Fibroblast of lung (primary cell): ENCODE measurements at places on chromosomes 13 and 19. TPM values are rescaled to one million over a fixed set of nuclear protein-coding genes. Genes with fewer than 3 reads are reported as not detected.
A peak's percentile ranks its signal among the peaks of the same experiment; 100 is the strongest.

SLC17A7 gene
- 0.33 TPM in 1 of 2 replicates, not detected in the other for total RNA-seq

SWSAP1 gene
- total RNA-seq = 0.50 and 0.51 TPM in 2 replicates

SIGLEC12 gene
- total RNA-seq = not detected in 2 replicates

GFY gene
- not detected in 2 replicates for total RNA-seq

SLAIN1 gene
- total RNA-seq = 1.3 and 2.6 TPM in 2 replicates

LYPD3 gene
- total RNA-seq = 0.50 and 0.51 TPM in 2 replicates

FFAR1 gene
- total RNA-seq = not detected in 2 replicates

POGLUT2 gene
- total RNA-seq = 11.7 and 14.6 TPM in 2 replicates

F2RL3 gene
- total RNA-seq = under 0.01 TPM in 1 of 2 replicates, not detected in the other

DNA sequence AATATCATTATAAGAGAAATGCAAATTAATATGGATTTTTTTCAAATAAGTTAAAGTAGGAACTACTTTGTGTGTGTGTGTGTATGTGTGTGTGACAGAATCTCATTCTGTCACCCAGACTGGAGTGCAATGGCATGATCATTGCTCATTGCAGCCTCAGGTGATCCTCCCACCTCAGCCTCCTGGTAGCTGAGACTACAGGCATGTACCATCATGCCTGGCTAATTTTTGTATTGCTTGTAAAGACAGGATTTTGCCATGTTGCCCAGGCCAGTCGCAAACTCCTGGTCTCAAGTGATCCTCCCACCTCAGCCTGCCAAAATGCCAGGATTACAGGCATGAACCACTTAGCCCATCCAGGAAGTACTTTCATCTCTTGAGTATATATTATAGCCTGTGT lies 3.2 kb upstream of the ERVV-2 start:
- H3K4me1 ChIP-seq = no peaks in the 10 kb centered on the region
- no peak for DNase-seq
- no peaks in the 10 kb centered on the region for H3K27me3 ChIP-seq
- H3K4me3 ChIP-seq = no peak overlapping the region
- no peaks in the 10 kb centered on the region for H3K36me3 ChIP-seq

- no peaks in the 10 kb centered on the region for H3K27me3 ChIP-seq
- no peaks in the 10 kb centered on the region for H3K4me1 ChIP-seq
- H3K27ac ChIP-seq = no peak overlapping the region
- H3K4me3 ChIP-seq = no peak overlapping the region
Observed at GRCh38 chr19:33408538-33409434, 35.3 kb downstream of the CEBPG start.

- peaks cover 39% of the 10 kb centered on the region for H3K36me3 ChIP-seq
- H3K27me3 ChIP-seq = no peaks in the 10 kb centered on the region
- peaks cover 17% of the 10 kb centered on the region for H3K4me1 ChIP-seq
- no peak overlapping the region for H3K4me3 ChIP-seq
- peak; percentile 87 for DNase-seq
Observed at GRCh38 chr19:12952488-12953137, 4.4 kb downstream of the GADD45GIP1 start.

- peak overlapping the region; percentile 99 for H3K4me3 ChIP-seq
- peak overlapping the region; percentile 69 for H3K27ac ChIP-seq
- H3K27me3 ChIP-seq = no peaks in the 10 kb centered on the region
- no peak for DNase-seq
- H3K4me1 ChIP-seq = peaks cover 2% of the 10 kb centered on the region
- no peaks in the 10 kb centered on the region for H3K36me3 ChIP-seq
Observed at GRCh38 chr19:36686365-36687213, 823 bp upstream of the ZNF567 start.

GRCh38 chr19:15109768-15110417 lies 2.7 kb downstream of the SYDE1 start:
- peaks cover 14% of the 10 kb centered on the region for H3K4me1 ChIP-seq
- H3K27me3 ChIP-seq = no peaks in the 10 kb centered on the region
- no peak for DNase-seq
- H3K27ac ChIP-seq = no peak overlapping the region

DNA sequence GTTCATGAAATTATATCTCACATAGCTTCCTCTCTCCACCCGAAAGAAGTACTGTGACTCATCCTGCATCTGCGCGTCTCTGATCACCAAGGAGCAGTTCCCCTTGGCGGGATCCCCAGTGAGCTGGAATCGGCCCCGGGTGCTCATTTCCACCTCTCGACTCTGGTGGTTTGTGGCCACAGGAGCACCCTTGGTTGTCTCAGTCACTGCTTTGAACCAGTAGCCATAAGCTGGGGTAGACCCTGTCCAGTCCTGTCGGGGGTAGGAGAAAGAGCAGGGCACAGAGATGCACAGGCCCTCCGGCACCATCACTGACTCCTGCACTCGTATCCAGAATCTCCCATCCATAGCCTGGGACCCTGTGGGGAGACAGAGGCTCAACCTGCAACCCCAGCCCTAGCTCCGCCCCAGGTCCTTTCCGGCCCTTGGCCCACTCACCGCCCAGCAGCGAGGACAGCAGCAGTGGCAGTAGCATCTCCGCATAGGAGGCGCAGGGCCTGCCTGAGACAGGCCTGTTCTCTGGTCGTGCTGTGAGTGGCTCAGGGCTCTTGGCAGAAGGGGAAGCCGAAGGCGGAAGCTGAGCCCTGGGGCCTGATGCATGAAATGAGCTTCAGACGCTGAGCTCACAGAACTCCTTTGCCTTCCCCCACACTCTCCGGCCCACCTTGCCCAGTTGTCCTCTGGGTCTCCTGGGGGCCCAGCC lies at the start of gene SIGLEC10:
SIGLEC10 (minus strand) TSS at position 536 of the 703 bp plus-strand sequence; CDS start at position 475, 61 bp downstream.
- H3K4me3 ChIP-seq = no peak within 1 kb of the TSS
- no peaks in the 10 kb centered on the region for H3K36me3 ChIP-seq
- H3K4me1 ChIP-seq = no peaks in the 10 kb centered on the region
- no peak for DNase-seq
- no peak within 1 kb of the TSS for H3K27ac ChIP-seq

DNA sequence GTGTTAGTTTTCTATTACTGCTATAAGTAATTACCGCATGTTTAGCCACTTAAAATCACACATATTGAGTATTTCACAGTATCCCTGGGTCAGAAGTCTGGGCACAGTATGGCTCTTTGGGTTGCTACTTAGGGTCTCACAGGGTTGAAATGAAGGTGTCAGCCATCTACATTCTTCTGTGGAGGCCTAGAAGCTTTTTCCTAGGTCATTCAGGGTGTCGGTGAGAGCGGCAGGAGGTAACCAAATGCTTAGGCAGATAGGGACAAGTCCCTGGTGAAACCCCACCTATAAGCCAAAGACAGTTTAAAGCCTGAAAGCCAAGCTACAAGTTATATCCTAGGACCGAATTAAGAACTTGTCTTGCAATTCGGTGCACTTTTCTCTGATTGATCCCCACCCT lies 856.7 kb downstream of the PCDH17 start:
- DNase-seq = no peak
- H3K4me3 ChIP-seq = no peak overlapping the region
- no peaks in the 10 kb centered on the region for H3K27me3 ChIP-seq
- no peaks in the 10 kb centered on the region for H3K4me1 ChIP-seq
- no peak overlapping the region for H3K27ac ChIP-seq

GRCh38 chr19:12779162-12779993 lies 4.0 kb upstream of the HOOK2 start:
- no peaks in the 10 kb centered on the region for H3K36me3 ChIP-seq
- peak overlapping the region; percentile 94 for H3K27ac ChIP-seq
- H3K4me1 ChIP-seq = peaks cover 46% of the 10 kb centered on the region
- peak; percentile 93 for DNase-seq
- peak overlapping the region; percentile 70 for H3K4me3 ChIP-seq

- peak; percentile 41 for DNase-seq
- H3K27me3 ChIP-seq = no peaks in the 10 kb centered on the region
- H3K36me3 ChIP-seq = peaks cover 6% of the 10 kb centered on the region
- H3K4me3 ChIP-seq = peak overlapping the region; percentile 88
- peak overlapping the region; percentile 78 for H3K27ac ChIP-seq
Observed at GRCh38 chr13:110714797-110715394, 1.4 kb downstream of the ING1 start.

DNA sequence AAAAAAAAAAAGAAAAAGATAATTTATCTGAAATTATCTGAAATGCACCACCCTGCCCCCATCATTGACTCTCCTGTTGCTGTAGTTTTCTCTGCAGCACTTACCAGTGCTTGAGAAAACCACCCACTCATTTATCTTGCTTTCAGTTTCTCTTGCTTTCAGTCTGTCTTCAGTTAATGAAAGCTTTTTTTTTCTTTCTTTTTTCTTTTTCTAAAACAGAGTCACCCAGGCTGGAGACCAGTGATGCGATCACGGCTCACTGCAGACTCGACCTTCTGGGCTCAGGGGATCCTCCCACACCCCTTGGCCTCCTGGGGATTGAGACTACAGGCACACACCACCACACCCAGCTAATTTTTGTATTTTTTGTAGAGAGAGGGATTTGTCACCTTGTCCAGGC lies 4.3 kb upstream of the ACP5 start:
- peaks cover 3% of the 10 kb centered on the region for H3K27me3 ChIP-seq
- H3K27ac ChIP-seq = no peak overlapping the region
- H3K4me1 ChIP-seq = peaks cover 2% of the 10 kb centered on the region

- H3K36me3 ChIP-seq = peaks cover 1% of the 10 kb centered on the region
- DNase-seq = no peak
- no peak overlapping the region for H3K4me3 ChIP-seq
Observed at GRCh38 chr19:1003283-1003682, 3.1 kb downstream of the GRIN3B start.

- no peaks in the 10 kb centered on the region for H3K4me1 ChIP-seq
- H3K4me3 ChIP-seq = no peak overlapping the region
- H3K27ac ChIP-seq = no peak overlapping the region
- peaks cover 14% of the 10 kb centered on the region for H3K36me3 ChIP-seq
Observed at GRCh38 chr19:5607318-5608275, 15.0 kb downstream of the SAFB2 start.
